Nucleus accumbens (tissue), 56 donors: ENCODE measurements at places on chromosomes 12 and 14.

GRCh38 chr12:106032623-106032925, 106.2 kb downstream of the NUAK1 start:
- no peak for DNase-seq

DNA sequence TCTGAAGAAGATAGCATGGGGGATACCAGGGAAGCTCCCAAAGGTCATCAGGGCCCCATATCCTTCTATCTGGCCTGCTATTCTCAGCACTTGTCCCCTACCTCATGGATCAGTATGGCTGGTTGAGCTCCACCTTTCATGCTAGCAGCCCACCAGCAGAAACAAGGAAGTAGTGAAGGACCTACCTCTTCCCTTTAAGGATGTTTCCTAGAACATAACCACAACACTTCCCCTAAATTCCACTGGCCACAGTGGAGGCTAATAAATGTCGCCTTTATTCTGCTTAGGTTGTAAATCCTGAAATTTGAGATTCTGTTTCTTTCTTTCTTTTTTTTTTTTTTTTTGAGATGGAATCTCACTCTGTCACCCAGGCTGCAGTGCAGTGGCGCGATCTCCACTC, 128.6 kb upstream of the PARP11 start:
- no peak for DNase-seq

DNA sequence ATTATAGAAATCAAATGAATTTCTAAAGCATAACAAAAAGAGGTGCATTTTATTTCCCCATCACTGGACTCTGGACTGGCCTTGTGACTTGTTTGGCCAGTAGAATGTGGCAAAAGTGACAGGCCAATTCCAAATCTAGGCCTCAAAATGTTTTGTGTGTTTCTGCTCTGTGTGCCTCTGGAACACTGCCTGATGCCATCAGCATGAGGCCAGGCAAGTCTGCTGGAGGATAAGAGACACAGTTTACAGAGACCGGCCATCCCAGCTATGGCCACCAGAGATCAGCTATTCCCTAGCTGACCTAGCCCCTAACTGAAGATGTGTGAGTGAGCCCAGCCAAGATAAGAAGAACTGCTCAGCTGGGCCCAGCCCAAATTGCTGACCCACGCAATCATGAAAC, 32.9 kb downstream of the ASCL1 start:
- no peak for DNase-seq

GRCh38 chr14:22547313-22547947, 41.6 kb downstream of the DAD1 start:
- DNase-seq = no peak

DNA sequence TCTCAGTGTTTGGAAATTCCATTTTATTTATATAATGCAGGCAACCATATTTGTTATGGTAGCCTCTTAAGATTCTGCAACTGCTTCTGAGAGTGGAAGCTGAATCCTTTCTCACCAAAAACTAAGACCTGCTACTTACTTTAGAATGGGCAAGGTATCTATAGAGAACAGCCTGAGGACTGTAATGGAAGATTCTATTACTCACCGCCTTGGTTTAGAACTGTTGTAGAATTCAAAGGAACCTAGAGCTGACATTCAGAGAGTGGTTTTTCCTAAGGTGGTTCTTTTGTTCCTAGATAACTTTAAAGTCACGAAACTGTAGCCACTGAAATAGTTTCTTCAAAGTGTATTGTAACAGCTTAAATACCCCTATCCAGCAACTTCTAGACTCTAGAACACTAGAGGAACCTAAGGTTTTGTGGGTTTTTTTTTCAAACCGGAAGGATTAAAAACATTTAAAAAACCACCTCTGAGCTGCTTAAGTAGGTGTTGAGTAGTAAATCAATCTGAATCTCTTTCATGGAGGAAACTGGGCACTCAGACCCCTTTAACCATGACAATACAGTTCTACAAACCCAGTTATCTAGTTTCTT, 4.2 kb downstream of the TDP1 start:
- no peak for DNase-seq

- no peak for DNase-seq
Measured at GRCh38 chr14:86088156-86088555, 558.2 kb downstream of the FLRT2 start.

DNA sequence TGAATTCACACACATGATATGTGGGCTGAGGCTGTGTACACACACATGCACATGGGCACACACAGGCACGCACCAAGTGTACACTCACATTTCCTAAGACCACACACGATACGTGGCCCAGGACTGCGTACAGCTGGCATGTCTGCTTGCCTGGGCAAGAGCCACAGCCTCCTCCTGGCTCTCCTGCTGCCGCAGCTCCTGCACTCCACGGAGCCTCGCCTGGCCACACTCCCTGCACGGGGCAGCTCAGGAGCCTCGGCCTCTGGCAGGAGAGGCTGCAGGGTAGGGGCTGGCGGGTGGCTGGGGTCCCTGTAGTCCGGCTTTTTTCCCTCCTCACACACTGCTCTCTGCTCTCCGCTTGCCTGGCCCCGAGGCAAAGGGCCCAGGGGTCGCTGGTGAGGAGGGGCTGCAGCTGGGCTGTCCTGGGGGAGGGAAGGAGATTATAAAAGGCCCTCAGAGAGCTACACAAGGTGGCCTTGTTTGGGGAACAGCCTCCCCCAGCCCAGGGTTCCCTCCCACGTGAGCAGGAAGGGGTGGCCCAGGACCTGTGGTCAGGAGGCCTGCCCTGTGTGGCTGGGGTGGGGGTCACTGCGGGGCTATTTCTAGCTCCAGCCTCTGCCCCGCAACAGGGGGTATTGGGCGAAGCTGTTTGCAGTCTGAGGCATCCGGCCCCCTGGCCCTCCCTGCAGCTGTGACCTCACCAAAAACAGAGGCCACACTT, 89.0 kb upstream of the SFSWAP start:
- DNase-seq = peak; percentile 85

DNA sequence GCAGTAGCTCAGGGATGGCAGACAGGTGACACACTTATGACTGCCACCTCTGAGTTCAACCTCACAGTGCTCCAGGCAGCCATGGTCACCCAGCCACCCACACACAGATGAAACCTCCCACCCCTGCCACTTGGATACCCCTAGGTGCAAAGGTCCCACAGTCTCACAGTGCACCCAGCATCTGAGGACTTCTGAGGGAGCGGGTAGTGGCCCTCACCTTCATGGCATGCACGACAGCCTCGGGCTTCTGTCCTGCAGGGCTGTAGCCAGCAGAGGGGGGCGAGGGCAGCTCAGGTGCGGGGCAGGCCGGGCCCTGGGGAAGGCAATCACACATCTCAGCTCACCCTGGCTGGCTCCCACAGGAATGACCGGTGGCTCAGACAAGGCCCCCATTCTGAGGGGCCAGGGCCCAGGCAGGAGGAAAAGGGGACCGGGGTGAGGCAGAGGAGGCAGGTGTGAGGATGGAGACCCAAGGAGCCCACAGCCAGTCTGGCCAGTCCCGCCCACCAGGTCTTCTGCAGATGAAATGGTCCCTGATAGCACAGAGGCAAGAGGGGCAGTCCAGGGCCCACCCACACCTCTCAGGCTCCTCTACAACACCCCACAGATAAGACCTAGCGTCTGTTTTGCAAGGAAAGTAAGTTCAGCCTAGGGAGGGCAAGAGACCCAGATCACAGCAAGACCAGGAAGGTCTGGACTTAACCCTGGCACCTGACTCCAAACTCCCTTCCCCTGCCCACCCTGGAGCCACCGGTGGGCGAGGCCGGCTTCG, 35.8 kb downstream of the CCNK start:
- no peak for DNase-seq

GRCh38 chr14:75993567-75994041, 8.0 kb downstream of the IFT43 start:
- no peak for DNase-seq

DNA sequence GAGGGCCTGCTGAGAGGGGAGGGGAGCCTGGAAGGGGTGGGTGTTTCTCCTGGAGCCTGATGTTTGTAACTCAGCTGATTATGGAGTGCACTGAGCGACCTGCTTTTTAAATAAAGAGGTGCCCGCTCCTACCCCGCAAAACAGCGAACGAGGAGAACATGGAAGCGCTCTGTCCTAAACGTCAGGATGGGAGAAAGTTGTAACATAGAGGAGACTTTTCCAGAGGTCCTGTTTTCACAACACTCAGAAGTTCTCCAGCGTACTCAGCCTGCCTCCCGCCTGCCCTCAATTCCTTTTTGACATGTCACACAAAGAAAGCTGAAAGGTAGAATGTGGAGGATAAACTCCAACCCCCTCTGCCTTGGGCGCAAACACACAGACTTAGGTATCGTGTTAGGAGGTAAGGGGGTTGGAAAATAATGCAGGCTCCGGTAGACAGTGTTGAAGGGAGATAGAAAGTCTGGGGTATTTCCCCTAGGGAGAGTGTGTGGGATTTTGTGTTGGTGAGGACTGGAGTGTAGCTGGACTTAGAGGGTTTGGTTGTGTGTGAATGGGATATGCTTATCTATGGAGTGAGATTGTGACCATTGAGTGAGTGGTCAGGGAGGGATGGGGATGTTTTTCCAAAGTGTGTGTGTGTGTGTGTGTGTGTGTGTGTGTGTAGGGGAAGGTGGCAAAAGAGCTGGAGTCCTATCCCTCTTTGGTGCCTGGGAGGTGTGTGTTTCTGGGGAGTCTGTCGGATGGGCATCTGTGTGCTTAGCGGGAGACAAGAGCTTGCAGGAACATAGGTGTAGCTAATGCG, 2.1 kb downstream of the NTF3 start:
- no peak for DNase-seq

DNA sequence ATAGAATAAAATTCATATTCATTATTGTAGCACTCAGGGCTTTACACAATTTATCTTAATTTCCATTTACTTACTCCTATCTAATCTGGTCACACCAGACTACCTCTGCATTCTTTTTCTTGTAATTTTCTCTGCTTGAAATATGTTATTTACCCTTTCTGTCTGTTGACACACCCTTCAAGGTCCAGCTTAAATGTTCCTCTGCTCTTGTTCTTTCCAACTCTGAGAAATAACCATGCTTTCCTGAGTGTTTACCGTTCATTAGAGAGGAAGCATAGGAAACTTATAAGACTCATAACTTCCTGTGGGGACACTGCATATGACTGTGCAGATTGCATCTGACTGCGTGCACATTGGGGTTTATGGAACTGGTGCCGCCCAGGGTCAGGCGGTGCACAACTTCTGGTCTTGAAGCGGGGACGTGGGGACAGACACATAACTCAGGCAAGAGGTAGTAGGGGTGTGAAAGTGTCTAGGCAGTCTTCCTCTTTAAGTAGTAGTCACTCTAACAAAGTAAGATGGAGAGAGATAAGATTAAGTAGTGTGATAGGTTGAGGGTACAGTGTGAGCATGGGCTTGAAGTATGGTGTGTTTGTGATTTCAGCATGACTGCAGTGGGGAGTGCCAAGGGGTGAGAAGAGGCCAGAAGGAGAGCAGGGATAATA, 42.6 kb upstream of the FOXJ2 start:
- DNase-seq = no peak
